Activated T-cell treated with anti-CD3 and anti-CD28 coated beads for 1 hour (primary cell): ENCODE measurements at places on chromosomes 3 and 15.

- DNase-seq, result no peak
Observed at GRCh38 chr15:40680151-40680550, 14.8 kb upstream of the RAD51 start.

DNA sequence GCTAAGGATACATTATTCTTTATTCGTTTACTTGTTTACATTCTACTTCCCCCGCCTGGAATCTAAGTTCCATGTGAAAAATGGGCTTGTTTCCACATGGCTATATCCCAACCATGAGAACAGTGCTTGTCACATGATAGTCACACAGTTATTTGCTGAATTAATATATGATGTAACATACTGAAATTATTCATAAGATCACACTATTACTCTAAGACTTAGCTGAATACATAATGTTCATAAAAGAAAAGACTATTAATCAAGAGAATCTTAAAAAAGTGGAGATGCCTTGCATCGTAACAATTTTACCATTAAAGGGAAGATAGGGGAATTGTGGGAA is 6.5 kb downstream of the PBRM1 start:
- DNase-seq, result no peak

GRCh38 chr15:92524161-92524560 is 130.5 kb downstream of the ST8SIA2 start:
- no peak for DNase-seq

DNA sequence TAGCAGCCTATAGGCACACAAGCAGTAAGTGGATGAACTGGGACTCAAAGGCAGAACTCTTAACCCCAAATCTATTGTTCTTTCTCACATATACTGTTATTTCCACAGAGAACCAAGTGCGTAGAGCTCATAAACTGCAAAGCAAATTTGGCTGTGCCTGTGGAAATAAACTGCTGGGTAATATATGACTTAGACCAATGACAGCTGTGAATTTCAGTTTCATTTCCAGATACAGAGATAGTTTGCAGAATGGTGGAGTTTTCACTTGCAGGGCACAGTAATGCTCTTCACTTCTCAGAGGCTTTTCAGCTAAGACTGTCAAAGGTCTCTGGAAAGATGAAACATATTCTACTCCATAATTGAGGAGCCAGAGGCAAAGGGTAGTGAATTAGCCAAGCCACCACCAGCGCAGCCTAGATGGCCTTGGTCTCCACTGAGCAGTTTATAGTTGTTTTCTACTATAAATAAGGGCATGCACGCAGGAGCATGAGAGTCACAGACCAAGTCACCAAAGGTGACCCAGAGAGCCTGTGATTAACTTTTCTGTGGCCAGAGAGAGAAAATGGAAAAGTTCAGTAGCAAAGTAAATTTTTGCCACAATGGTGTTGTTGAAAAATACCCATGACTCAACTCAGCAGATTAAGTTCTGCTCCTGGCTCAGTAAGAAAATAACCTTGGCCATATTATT is 180.7 kb upstream of the GRM7 start:
- DNase-seq, result no peak

DNA sequence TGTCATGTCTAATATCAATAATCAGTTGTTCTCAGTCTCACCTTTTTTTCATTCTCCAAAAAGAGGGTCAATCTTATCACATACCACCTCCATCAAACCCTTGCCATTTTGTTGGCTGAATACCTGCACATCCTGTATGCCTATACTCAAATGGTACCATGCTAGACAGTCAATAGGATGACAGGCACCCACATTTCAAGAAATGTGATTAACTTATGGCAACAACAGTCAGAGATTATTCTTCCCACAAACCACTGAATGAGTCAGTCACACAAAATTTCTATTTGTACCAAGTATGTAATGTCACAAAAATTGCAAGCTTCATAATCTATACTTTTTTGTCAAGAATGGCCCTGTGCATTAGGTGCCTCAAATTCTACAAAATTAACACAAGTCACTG is 5.1 kb upstream of the SLC27A2 start:
- DNase-seq, result no peak

GRCh38 chr15:74409225-74409624 is 24.5 kb downstream of the SEMA7A start:
- no peak for DNase-seq

DNA sequence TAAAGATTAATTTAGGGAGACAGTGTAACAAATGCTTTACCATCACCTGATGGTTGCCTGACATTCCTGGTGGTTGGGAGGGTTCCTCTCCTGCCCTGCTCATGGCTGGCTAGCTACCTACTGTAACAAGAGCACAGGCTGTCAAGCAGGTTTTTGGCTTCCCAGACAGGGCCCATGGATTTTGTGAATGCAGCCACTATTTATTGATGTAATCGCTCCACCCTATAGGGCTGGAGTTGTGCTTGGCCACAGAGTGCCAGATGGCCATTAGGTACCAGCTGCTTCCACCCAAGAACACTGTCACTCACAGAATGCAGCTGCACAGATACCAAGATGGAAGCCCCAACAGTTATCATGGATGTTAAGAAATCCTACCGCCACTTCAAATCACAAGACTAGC is 31.0 kb upstream of the KLHL25 start:
- no peak for DNase-seq

DNA sequence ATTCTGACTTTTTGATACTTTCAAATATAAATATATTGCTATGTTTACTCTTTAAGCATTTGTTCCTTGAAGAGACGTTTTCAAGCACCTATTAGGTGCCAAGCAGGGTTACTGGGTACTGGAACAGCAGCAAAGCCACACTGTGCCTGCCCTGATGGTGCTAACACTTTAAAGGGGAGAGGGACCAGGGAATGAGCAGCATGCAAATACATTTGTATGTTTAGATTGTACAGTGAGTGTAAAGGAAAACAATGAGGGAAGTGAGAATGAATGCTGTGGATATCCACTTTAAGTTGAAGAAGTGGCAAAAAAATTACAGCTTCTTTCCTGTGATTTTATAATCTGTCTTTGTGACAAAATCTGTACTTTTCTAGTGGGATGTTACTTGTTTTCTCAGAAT is 400.2 kb upstream of the ATP11B start:
- DNase-seq, result no peak

DNA sequence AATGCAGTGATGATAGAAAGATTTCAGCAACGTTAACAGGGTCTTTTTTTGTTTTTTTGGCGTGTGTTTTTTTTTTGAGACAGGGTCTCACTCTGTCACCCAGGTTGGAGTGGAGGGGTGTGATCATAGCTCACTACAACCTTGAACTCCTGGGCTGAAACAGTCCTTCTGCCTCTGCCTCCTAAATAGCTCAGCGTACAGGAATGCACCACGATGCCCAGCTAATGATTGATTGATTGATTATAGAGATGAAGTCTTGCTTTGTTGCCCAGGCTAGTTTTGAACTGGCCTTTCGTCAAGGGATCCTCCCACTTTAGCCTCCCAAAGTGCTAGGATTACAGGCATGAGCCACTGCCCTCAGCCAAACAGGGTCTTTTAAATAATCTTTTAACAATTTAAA is 7.0 kb downstream of the CHP1 start:
- DNase-seq, result no peak

DNA sequence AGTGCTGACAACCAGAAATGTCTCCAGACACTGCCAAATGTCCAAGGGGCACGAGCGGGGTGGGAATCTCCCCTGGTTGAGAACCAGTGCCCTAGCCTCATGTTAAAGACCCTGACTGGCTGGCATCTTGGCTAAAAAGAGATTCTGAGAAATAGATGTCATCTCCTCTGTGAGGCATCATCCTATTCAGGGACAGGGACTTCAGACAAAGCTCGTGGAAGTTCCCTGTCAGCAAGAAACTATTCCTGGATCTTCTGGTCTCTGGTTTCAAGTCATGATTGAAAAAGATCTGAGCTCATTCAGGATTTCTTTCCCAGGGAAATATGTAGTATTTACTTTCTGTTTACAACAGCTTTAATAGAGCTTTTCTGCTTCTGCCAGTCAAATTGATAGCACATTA is 10.8 kb downstream of the WDR5B start:
- DNase-seq, result no peak

DNA sequence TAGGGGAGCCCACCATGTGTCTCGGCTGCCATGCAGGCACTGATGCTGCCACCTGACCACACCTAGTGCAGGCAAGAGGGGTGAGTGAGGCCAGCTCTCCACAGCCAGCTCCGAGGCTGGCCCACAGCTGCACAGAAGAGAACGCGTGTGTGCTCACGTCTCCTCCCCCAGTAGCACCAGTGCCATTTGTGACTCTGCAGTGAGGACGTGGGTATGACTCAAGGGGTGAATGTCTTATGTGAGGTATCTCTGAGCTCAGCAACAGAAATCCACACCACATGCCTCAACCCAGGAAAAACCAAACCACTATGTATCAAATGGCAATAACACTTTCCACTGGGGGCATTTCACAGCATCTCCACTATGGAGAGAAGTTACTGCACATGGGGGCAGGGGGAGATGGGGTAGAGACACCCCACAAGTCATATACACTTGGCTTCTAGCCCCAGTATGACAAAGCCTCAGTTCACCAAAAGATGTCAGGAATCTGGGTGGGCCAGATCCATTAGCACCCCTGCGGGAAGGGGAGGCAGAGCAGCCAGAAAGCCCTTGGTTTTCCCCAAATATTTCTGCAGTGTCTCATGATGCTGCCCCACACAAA is 87.6 kb downstream of the LRIG1 start:
- DNase-seq, result no peak

- DNase-seq, result no peak
Observed at GRCh38 chr3:13825821-13826220, 54.0 kb downstream of the WNT7A start.

DNA sequence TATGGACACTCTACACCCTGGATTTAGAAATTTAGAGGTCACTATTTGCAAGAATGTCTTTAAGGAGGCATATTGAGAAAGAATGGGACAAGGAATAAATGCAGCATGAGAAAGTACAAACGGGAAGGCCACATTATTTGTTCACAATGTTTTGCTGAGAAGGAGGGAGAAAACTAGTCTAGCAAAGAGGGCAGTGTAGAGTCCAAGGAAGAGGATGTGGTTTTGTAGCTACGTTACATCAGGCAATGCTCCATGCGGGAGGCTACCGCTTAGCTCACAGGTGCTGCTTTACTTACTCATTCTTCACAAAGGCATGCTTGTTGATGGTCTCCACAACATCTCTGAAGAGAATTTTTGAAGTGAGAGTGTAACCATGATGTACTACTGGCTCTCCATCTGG is 191.1 kb downstream of the PLCH1 start:
- no peak for DNase-seq

GRCh38 chr3:149968216-149968615 is 2.5 kb downstream of the PFN2 start:
- DNase-seq, result no peak

DNA sequence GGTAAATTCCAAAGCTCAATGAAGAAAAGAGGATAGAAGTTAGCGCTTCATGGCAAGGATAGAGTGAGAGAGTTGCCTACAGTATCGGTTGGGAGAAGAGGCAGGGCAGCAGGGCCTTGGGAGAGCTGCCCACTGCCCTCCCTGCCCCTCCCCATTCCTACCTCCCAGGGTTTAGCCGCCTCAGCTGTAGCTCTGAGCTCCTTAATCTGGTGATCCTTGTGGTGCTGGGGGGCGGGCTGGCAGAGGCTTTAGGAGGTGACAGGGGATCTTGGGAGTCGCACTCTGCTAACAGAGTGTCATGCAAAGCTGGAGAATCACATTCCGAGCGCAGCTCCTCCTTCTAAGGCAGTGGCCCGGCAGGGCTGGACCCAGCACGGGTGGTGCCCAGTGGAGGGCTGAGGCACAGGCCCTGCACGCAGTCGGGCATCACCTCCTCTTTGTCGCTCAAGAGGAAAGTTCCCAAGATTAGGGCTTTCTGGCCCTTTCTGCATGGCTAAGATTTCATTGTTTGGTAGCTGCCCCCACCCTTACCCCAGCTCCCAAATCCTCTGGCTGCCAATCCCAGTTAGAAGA is 57.1 kb upstream of the POLG start:
- DNase-seq, result no peak

DNA sequence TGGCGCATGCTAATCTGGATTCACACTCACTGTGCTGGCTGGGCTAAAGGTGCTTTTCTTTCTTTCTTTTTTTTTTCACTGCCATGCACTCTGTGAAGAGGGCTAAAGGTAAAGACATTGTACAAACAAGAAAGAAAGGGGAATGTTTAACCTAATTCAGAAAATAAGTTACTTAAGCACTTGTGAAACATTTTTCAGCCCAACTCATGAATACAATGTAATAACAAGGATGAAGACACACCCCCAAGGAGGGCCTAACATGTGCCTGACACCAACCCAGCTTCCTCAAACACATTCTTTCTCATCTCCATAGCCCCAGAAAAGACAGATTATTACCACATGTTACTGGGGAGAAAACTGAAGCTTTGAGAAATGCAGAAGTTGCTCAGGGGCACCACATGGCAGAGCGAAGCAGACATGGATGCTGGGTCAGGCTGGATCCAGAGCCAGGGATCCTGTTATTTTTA is 5.7 kb downstream of the STIMATE start:
- DNase-seq, result no peak

DNA sequence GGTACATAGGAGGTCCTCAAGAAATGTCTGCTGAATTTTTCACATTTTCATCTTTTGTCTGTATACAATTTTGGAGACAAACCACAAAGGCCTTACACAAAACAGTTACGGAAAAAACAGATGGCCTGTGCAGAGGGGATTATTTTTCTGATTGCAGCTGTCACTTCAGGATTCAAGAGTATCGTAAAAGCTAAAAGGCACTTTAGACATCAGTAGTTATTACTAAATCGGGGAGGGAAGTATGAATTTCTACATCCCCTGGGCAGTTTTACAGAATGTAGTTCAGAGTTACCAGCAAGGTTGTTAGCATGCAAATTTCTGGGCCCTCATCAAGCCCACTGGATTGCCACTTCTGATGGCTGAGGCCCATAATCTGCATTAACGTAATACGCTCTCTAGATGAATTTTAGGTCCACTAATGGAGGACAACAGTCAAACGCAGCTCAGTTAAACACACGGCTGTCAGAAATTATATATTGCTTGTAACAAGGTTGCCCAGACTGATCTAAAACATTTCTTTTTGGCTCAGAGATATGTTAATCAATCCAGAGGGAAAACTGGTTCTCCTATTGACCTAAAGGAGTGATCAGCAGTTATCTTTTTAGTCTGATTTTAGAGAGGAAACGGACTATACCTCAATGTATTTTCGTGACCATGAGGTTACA is 1.1 kb downstream of the RIOX2 start:
- no peak for DNase-seq

- no peak for DNase-seq
Observed at GRCh38 chr3:114809668-114810413, 337.2 kb downstream of the ZBTB20 start.

GRCh38 chr3:185900228-185900627 is 37.6 kb downstream of the TRA2B start:
- no peak for DNase-seq

DNA sequence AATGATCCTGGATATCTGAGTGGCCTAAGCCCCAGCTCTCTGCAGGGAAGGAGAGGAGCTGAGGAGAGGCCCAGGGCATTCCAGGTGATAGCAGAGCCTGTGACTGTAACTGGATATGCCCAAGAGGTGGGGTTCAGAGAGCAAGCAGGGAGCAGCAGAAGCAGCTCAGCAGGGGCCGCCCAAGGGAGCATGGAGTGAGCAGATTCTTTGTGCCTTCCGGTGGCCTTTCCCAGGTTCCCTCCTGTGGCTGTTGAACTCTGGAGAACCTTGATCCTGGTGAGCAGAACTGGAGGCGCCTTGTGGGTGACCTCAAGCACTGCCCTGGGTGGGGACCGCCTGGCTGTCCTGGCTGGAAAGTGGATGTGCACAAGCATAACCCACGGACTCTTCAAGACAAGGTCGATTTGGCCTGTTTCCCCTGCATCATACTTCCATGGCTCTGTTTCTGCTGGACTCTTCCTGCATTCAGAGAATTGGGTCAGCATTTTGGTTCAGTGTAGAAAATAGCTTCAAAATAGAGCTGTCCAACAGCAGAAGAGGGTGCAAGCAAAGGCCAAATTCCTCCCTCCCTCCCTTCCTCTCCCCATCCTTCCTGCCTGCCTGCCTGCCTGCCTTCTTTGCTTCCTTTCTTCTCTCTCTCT is 76.1 kb downstream of the ARNT2 start:
- DNase-seq, result no peak
